Foreskin melanocyte (primary cell): ENCODE measurements at places on chromosomes 7 and 10.

DNA sequence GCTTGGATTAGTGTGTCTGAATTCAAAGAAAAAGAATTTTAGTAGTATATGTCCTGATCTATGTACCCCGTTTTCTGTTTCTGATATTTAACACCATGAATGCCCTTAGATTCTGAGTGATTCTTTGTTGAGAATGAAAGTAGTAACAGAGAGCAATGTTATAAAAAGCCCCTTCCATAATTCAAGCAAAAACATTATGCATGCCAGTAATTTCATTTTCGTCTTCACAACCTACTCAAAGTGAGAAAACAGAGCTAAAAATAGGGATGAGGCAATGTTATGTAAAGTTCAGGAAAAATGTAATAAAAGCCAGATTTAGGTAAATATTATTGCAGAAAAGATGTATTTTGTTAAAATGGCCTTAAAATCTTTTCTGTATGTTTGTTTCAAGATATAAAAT, 28.1 kb downstream of the PTPRZ1 start:
- DNase-seq, result no peak

- DNase-seq, result no peak
Measured at GRCh38 chr7:105444342-105444987, 55.7 kb upstream of the SRPK2 start.

DNA sequence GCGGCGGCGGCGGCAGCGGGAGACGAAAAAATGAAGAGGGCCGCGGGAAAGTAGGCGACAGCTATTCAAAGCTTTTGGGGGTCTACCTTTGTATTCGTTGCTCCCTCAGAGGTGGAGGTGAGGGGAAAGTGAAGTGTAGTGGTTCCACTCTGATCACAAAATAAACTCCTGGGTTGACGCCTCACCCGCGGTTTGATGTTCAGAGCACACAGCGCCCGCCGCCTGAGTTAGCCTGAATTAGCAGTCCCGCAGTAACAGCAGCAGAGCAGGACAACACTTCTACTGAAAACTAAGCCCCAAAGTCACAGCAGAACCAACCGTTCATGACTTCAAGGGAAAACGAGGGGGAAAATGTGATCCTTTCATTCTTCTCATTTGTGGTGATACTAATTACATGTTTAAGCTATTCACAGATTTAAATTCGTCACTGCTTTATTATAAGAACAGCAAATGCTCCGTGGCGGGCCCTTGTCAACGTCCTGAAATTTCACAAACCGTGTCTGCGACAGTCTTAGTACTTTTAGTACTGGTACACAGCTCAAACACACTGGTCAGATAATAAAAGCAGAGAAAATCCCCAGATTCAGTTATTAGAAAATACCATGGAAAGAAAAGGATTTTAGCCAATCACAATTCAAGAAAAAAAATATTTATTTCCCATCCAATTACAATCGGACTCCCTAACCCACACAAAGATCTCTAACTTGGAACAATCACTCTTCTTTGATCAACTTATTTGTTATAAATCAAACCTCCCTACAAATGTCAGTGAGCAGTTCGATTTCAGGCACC, 563 bp upstream of the JMJD1C start:
- peak; percentile 51 for DNase-seq

DNA sequence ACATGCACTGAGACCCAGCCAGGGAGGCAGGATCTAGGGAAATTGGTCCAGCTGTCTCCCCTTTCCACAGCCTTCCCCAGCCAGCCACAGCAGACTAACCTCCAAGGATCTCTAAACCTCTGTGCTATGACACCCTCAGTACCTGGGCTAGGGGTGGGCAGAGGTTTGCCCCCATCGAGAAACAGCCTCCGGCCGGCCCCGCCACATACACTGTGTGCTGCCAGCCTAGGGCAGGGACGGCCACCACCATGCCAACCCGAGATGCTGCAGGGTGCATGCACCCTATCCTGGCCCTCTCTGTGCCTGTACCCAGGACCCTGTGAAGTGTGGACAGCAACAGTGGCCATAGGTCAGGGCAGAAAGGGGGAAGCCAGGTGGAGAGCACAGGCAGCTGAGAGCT, 58.1 kb downstream of the PARP12 start:
- no peak for DNase-seq

DNA sequence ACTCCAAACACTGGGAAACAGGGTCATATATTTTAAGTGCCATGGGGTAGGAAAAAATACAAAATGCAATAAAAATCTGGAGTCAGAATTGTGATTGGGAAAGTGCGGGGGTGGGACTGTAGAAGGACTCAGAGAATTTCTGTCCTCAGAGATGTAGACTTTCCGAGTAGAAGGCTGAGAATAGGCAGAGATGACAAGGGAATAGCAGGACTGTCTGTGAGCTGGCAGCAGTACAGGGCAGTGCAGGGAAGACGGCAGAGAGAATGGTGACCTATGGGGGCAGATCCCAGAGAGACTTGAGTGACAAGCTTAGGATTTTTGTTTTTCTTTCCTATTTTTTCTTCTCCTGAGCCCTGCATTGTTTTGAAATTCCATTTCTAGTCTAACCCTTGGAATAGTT, 127.6 kb downstream of the SLC16A9 start:
- no peak for DNase-seq

- DNase-seq, result no peak
Measured at GRCh38 chr10:64041989-64042490, 520.8 kb downstream of the REEP3 start.
